ENCODE measurements at places on chromosomes 16 and 17.

DNA sequence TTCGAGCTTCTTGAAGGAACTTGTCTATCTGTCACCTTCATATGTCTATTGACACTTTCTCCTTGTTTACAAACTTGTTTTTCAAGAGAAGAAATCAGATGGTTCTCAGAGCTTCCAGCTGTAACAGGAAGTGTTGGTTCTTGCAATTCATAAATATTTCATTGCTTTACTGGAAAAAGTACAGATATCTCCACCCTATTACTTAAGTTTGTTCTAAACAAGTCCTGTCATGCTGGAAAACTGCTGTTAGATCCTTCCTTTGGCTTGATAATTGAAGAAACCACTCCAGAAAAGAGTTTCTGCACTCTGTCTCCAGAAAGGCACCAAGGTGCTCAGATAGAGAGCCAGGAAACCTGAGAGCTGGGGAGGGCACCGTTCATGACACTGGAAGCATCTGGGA is 181.6 kb downstream of the DNAH9 start:
- DNase-seq, result no peak

- no peak for DNase-seq
Measured at GRCh38 chr16:84916850-84917249, 94.5 kb downstream of the ZDHHC7 start.

DNA sequence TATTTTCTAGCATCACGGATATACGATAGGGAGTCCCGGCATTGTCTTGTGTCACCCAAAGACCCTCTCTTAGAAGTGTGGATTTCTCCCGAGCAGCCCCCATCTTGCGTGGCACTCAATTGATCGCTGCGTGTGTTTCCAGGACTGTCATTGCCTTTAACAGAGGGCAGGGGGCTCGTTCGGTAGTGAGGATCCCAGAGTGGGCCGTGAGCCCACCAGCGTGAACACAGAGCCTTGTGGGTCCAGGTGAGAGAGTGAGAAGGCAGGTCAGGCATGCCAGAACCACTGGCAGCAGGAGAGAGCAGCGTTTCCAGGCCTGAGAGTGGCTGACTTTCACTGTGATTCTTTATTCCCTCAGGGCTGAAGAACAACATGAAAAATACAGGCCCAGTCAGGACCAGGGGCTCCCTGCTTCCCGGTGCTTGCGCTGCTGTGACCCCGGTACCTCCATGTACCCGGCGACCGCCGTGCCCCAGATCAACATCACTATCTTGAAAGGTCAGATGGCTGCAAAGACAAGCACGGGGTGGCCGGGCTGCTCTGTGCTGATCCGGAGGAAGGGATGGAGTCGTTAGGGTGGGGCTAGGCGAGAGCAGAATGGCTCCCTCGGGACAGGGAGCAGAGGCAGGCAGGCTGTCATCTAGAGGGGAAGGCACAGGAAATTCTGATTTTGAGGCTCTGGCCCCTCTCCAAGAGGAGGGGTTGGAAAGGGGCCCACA is 22.4 kb downstream of the C1QTNF1 start:
- DNase-seq, result peak; percentile 70

- DNase-seq, result no peak
Measured at GRCh38 chr17:4721203-4722135, 9.8 kb upstream of the MED11 start.

GRCh38 chr16:13332713-13333255 is 431.4 kb downstream of the SHISA9 start:
- no peak for DNase-seq

GRCh38 chr17:4412933-4413831 is 20.6 kb upstream of the SPNS3 start:
- DNase-seq, result peak; percentile 96

GRCh38 chr16:71295950-71296349 is 6.7 kb upstream of the CMTR2 start:
- DNase-seq, result no peak

DNA sequence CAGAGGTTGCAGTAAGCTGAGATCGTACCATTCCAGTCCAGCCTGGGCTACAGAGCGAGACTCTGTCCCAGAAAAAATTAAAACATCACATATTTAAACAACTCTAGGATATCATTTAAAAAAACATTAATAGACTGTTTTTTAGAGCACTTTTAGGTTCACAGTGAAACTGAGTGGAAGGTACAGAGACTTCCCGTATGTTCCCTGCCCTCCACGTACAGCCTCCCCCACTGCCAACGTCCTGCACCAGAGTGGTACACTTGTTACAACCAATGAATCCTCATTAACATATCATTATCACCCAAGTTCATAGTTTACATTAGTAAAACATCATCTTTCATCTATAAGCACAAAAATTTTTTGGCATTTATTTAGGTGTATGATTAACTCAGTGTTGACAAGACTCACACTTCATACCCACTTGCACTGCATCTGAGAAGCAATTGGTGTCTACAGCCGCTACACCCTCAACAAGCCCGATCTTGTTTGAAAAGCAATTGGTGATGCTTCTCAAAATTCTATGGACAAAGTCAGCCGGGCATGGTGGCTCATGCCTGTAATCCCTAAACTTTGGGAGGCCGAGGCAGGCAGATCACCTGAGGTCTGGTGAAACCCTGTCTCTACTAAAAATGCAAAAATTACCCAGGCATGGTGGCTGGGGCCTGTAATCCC is 39.9 kb upstream of the STH start:
- no peak for DNase-seq

GRCh38 chr16:30358990-30359870 is 4.1 kb upstream of the CD2BP2 start:
- peak; percentile 61 for DNase-seq

DNA sequence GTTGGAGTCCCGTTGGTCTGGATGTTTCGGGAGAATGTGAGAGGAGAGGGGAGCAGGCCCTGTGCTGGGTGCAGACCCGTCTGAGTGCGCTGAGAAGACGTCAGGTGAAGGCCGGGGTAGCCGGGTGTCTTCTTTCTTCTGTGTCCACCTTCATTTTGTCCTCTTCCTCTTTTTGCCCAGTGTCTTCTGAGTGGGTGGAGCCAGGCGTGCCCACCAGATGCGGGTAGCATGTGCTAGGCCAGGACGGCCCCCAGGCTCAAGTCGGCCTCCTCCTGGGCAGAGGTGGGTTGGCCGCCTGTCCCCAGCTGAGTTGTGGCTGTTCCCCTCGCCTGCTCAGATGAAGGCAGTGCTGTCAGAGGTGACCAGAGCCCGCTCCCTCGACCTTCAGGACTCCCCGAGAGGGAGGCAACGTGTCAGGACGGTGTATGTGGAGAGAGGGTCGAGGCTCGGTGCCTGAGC is 3.5 kb downstream of the METRNL start:
- DNase-seq, result no peak

- no peak for DNase-seq
Measured at GRCh38 chr17:36721560-36722120, 120.3 kb downstream of the MRM1 start.

- no peak for DNase-seq
Measured at GRCh38 chr17:45873728-45874127, 20.6 kb upstream of the MAPT start.

GRCh38 chr17:18099516-18099915 is 9.0 kb upstream of the MYO15A start:
- DNase-seq, result no peak

- DNase-seq, result no peak
Measured at GRCh38 chr17:31389657-31390381, 1.7 kb upstream of the RAB11FIP4 start.

GRCh38 chr16:24747441-24747840 is 18.0 kb downstream of the TNRC6A start:
- DNase-seq, result no peak

- peak; percentile 79 for DNase-seq
Measured at GRCh38 chr17:1275962-1276736, 3.3 kb upstream of the TRARG1 start.

DNA sequence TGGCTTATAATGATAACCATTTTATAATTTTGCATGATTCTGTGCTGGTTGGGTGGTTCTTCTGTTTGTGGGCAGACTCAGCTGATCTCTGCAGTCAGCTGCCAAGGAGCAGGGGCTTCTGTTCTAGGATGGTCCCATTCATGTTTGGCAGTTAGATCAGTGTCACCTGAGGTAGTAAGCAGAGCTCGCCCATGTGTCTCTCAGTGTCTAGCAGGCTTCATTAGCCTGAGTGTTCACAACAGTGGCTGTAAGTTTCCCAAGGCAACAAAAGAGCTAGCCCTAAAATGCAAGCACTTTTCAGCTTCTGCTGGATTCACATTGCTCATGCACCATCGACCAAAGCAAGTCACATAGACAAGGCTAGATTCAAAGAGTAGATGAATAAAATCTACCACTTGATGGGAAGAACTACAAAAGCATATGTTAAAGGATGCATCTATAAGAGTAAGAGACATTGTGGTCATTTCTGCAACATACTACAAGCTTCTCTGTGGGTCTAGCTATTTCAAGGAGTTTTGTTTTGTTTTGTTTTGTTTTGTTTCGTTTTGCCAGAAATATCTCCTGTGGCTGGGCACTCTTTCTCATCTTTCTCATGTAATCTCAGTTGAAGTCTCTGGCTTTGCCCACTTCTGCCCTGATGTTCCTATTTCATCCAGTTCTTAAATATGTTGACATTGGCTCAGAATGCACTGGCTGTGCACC is 180.8 kb downstream of the HS3ST4 start:
- no peak for DNase-seq

DNA sequence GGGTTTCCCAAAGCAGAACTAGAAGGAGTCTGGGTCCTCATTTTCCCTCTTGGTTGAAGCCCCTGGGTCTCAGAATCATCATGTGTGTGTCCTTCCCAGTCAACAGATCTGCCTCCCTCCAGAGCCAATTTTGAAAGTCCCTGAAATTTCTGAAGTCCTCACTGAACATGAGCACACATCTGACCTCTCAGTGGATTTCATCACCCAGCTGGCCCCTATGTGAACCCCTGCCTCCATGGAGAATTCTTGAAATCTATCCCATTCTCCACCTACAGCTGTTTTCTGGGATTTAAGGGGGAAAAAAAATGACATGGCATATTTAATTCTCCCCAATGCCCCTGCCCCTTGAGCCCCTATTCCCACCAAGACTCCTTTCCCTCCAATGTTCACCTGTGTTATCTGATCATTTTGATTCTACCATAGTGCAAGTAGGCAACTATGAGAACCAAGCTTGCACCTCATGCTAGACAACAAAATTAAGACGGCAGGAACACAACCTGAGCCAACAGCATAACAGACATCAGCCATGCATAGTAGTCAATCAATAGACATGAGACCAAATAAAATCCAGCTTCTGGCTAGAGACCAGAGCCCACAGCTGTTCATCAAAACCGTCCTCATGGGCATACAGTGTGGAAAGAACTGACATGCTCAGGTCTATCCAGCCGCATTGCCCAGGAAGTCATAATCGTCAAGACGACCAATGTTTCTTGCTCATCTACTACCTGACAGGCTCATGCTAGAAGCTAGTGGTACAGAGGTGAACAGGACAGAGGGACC is 14.9 kb downstream of the SOX9 start:
- no peak for DNase-seq

DNA sequence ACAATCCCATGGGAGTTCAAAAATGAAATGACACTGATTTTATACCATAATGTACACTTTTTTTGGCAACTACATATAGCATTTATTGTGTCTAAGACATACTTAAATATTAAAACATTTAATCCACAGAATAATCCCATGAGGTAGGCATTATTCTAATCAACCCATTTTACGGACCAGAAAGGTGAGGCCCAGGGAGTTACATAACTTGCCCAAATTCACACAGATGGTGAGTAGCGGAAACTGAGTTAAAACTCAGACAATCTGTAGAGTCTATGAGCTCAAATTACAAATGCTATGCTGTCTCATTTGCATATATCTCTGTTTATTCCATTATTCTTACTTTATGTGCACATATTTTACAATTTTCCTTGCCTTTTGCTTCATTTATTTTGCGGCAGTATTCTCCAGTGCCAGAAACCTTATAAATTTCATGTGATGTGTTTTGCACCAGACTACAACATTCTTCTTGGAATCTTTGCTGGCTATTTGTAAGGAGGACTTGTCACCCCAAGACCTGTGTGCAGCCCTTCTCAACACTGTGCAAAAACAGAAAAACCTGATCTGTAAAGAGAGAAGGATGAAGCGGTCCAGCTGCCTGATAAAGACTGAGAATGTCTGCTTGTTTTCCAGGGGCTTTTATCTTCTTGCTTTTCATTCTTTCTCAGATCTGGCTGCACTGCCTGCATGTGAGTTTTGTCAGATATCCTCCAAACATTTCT is 2.3 kb upstream of the ABCA9 start:
- no peak for DNase-seq

- peak; percentile 92 for DNase-seq
Measured at GRCh38 chr17:75087558-75088453, at the start of gene SLC16A5. Gene SLC16A5, plus strand, starts transcription at chr17:75087954. Its CDS starts 5,683 bp downstream, at chr17:75093637.

DNA sequence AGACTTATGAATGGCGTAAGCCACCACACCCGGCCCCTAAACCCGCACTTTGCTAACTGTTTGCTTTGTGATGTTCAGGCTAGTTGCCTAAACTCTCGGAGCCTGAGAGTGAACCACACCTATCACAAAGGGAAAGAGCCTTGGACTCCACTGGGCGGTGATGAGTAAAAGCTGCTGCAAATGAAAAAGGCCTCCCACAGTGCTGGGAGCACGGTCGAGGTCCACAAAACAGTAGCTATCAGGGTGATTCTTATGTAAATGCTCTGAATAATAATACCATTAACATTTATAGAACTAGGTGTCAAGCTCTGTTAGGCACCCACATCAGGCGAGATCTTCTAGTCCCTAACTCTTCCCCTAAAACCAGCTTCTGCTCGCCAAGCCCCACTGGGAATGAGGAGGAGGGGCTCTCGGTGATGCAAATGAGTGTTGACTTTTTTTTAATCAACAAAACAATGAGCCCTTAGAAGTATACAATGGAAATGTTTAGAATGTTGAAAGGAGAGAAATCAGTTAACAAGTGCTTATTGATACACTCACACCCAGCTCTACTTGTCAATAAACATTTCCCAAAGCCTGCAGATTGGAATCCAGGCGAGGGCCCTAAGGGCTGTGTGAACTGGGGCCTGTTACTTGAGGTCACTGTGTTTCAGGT is 19.8 kb downstream of the FBRS start:
- no peak for DNase-seq

- peak; percentile 70 for DNase-seq
Measured at GRCh38 chr17:41547921-41548843, 20.1 kb upstream of the KRT19 start.

GRCh38 chr17:55266051-55266957 is 1.5 kb downstream of the HLF start:
- peak; percentile 80 for DNase-seq

- no peak for DNase-seq
Measured at GRCh38 chr16:68146585-68146984, 61.4 kb downstream of the NFATC3 start.

GRCh38 chr17:39740357-39741111 is 2.8 kb downstream of the GRB7 start:
- no peak for DNase-seq

Measured in sigmoid colon (tissue), 7 donors.